Omental fat pad (tissue), 4 donors: ENCODE measurements at places on chromosomes 4 and X.
A peak's percentile ranks its signal among the peaks of the same experiment; 100 is the strongest.

DNA sequence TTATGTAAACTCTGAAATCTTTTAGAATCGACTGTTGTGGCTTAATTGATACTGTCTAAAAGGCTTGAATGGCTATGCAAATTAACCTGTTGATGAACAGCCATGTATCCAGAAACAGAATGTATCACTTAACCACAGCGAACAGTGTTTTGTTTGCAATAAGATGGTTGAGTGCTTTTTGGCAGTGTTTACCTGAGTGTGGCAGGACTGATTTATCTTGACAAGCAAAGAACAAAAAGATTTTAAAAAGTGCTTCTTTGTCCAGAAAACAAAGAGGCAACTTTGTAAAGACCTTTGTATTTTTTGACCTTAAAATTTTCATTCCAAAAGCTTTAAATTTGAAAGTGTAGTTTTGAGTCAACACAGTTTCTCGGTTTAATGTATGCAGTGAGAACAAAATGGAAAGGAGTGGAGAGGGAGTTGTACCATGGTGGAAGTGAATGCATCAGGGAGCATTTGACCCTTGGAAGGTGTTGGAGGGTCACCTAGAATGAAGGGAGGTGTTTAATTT, 18.0 kb downstream of the ARHGAP10 start:
- DNase-seq, result no peak

GRCh38 chrX:77450996-77451395, 3.8 kb downstream of the FGF16 start:
- DNase-seq, result no peak

DNA sequence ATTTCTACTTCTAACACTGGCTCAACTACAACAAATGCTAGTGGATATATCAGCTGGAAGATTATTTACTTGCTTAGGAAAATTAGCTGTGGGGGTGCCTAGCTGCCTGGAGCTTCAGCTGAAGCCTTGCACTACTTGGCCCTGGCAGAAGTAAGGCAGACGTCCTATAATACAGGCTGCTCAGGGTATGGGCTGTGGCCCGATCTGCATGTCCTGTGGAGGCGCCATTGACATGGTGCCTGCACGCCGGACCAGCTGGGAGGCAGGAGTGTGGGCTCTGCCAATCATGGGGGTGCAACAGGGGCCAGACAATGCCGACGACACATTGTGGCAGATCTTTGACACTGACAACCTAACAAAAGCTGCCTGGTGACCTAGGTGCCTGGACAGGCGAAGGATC, 31.6 kb upstream of the UCP1 start:
- no peak for DNase-seq

DNA sequence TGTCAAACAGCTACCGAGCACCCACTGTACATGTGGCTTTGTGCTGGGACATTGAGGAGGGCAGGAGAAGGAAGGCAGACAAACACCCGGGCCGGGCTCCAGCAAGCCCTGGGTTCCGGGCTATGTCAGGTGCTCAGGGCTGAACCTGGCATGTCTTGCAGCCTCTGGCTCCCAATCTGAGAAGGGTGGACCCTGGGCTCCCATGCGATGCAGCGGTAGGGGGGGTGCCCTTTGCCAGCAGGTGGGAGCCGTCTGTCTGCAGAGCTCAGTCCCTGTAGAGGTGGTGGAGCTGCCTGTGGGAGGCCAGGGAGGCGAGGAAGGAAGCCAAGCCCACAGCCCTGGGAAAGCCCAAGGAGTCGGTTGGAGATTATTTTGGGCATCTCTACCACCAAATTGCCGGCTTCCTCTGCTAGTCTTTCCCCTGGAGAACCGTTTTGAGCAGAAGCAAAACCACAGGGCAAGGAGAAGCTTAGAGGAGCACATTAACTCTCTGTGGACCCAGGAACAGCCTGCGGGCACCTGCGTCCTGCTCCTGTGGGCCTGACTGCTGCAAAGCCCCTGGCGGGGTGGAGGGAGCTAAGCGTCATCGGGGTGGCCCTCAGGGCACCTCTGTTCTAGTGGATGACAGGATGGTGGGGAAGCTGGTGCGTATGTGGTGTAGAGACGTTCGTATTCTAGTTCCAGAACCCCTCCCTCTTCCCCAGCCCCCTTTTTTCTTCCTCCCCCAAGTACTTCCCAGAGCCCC, 10.3 kb downstream of the CPZ start:
- DNase-seq, result no peak

GRCh38 chr4:24693636-24694035, 101.7 kb upstream of the SOD3 start:
- DNase-seq, result no peak

DNA sequence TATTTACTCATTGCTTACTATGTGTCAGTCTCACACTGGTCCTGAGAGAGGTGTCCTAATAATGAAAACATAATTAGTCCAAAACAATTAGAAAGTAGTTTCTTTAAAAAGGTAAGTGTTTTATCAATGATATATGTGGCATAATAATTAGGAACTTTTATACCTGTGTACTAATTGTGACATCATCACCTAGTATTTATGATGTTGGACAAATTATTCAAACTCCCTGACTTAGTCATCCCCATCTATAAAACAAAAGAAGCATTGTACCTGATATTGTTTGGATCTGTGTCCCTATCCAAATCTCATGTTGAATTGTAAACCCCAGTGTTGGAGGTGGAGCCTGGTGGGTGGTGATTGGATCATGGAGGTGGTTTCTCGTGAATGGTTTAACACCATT, 15.8 kb upstream of the ARHGEF38 start:
- DNase-seq, result no peak

DNA sequence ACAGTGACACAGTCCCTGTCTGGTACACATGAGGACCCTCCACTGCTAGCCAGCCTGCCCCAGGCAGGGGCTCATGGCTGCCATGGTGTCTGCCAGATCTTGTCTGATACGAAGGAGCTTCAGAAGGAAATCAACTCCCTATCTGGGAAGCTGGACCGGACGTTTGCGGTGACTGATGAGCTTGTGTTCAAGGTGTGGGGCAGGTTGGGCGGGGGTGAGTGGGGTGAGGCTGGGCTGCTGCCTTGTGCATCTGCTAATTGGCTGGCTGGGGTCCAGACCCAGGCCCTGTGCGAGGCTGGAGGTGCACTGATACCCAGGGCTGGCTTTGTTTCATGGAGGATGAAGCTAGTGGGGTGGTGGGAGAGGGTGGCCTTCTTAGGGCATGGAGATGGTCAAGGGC, 13.8 kb downstream of the CCDC22 start:
- DNase-seq, result no peak

- no peak for DNase-seq
Observed at GRCh38 chrX:526295-527224, 104.0 kb upstream of the SHOX start.

DNA sequence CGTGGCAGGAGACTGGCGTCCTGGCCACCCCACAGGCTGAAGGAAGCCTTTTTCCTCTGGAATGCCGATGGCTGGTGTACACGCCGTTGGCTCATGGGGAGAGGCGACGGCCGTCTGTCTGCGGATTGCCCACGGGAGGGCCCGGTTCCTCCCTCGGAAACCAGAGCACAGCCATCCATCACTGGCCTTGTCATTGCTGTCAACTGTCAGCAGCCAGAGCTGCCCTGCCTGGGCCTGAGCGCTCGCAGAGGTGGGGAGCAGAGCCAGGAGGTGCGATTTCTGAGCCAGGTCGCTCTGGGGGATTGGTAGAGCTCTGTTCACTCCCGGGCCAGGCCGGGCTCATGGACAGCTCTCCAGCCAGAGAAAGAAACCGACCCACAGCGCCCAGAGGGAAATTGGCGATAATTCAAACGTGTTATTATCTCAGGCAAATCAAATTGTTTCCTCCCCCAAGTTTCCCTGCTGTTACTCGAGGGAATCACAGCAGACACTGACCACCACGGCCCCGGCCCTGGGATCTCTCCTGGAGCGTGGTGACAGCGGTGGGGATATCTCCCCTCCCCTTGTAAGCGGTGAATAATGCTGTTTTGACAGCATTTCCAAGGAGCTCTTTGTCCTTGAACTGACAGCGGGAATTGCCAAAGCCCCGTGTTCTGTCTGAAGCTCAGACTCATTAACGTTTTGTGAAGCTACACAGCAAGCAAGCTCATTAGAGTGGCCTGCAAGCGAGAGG, 220.9 kb upstream of the PSAPL1 start:
- no peak for DNase-seq

DNA sequence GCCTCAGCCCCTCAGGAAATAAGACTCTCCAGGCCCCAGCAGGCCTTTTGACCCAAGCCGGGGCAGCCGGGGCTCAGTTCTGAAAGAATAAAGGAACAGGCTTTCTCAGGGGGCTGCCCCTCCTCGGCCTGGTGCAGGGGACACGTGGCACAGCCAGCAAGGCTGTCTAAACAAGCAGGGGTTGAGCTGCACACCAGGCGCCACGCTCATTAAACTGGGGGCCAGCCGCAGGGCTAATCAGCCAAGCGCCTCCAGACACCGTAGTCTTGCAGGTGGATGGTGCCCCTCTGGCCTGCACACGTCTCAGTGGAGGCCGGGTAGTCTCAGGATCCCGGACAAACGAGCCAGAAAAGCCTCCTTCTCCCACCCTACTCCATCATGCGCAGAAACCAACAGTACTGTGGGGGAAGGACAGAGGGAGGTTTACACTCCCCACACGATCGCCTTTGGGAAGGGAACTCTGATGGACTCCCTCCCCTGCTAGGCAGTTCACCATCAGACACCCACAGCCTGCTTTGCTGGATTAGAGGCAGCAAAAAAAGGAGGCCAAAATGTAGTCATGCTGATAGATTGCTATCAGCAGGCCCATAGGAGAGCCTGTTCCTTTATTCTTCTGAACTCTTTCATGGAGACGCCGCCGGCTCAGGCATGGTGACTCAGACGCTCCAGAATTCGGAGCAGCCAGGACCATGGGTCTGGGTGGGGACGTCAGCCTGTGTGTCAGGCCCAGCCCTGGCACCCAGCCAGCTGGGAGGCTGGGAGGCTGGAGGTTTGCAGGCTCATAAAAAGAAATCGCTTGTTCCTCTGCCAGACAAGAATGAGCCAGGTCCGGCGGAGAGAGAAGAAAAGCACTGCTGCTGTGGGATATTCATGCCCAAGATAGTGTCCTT, 342.4 kb downstream of the BCOR start:
- DNase-seq, result peak; percentile 66

- no peak for DNase-seq
Observed at GRCh38 chr4:7173841-7174449, 18.4 kb upstream of the SORCS2 start.

DNA sequence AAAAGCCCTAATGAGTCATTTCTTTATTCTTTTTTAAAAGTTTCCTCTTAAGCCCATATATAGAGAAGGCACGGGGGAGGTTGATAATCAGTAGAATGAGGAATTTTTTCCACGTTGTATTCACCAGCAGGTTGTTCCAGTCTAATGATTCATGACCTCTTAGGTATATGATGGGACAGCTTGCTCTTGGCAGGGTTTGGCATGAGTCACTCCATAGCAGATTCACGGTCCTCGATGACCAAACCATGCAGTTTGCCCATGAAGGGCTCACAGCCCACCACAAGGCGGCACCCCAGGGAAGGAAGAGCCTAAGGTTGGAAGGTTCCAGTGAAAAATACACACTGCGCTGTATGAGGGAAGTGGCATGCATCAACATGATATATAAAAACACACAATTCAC, 623.8 kb upstream of the DIPK2B start:
- no peak for DNase-seq

DNA sequence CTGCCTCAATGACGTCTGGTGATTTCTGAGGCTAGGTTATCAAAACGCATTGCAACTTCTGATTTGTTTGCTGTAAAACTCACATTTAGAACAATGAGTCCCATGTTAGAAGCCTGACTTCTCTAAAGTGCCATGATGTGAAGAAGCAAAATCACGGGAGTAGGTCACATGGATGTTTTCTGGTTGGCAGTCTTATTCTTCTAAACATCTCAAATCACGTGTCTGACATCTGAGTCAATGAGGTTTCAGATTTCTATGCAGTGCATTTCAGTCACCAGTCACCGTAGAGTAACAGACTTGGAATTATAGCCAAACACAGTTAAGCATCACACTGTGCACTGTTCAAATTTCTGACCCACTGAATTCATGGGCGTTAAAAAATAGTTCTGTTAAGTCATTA, 482.1 kb downstream of the TMA16 start:
- no peak for DNase-seq

GRCh38 chrX:11040405-11040804, 70.7 kb upstream of the HCCS start:
- DNase-seq, result no peak

DNA sequence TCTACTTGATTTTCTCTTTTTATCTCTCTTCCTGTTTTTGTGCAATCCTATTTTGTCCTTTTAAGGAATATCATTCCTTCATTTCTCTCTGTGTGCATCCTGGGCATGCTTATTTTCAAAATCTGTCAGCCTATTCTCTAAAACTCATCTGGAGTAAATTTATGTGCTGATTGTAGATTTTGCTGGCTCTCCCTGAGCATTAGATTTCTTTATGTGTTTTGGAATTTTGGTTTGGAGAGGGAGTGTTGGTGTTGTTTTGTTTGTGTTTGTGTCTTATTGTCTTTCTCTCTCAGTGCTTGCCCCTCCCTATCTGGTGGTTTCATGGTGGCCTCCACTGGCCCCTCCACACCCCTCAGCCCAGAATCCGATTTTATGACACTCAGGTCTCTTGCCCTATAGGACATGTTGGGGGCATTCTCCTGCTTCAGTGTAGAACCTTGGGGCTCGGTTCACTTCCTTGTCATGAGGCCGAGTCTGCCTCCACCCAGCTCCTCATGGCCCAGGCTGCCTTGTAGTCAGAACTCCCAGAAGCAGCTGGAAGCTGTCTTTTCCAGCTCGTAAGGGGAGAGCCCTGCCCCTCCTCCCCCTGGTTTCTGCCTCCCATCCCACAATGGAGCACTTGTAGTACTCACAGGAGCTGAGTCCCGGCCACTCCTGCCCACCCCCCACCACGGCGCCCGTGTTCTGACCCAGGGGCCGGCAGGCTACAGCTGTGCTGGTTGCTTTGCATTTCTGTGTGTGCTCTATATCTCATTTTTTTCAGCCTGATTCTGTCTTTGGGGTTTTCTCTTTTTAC, 24.5 kb upstream of the PJA1 start:
- no peak for DNase-seq

DNA sequence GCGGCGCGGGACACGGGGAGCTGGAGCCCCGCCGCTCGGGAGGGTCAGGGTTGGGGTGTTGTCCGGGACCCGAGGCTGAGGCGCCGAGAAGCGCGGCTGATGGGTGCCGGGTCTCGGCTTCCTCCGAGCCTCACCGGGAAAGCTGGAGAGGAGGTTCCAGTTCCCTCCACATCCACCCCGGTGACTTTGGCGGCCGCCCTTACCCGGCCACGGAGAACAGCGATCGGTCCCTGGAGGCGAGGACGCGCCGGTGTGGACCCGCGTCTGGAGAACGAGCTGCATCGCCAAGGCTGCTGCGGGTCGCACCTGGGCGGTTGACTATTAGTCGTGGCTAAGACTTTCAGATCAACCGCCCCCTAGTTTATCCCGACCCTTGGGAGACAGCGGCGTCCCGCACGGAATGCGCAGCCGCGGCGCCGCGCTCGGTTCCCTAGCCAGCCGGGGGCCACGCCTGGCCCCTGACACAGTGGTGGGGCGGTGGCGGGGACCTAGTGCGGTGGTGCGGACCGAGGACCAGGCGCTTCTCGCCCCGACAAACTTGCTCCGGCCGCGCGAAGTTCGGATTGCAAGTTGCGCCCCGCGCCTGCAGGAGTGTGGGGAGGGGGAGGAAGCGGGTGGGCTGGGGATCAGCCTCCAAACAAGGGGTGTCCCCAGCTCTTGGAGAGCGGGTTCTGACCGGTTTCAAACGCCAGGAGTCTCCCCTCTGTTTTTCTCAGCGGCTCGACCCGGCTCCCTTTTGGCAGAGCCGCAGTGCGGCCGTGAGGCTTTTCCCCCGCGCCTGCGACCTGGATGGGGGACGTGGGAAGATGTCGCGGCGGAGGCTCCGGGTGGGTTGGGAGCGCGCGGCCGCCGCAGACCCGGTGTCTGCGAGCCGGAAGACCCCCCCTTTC, 568 bp downstream of the FHDC1 start:
- DNase-seq, result no peak

GRCh38 chr4:57734104-57734670, 624.0 kb upstream of the IGFBP7 start:
- DNase-seq, result no peak
